ENCODE measurements at places on chromosomes 12 and 14.

GRCh38 chr14:67319142-67319541 is 40.5 kb downstream of the ATP6V1D start:
- no peak for DNase-seq

GRCh38 chr12:3353621-3354020 is 137.4 kb upstream of the PRMT8 start:
- no peak for DNase-seq

GRCh38 chr14:35394326-35395013 is 10.1 kb downstream of the NFKBIA start:
- DNase-seq = no peak

- DNase-seq = no peak
Measured at GRCh38 chr14:68268719-68269118, 449.1 kb downstream of the RAD51B start.

DNA sequence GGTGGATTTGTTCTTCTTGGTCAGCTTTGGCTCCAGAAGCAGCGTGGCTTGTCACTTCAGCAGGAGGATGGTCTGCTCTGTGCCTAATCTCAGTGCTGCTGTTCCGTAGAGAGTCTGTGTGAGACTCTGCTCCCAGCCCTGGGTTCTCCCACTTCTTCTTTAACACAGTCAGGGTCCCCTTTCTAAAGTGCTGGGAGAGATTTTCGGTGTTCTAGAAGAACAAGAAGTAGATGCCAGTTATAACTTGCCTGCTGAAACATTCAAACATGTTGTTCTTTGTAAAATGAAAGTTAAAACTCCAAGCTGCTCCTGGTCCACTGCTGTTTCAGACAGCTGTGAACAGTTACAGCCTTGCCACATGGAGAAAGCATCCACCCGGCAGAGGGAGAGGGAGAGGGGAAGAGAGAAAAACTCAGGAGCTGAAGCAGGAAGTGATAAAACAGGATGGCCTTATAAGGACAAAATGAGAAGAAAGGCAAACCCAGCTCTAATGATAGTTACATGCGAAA is 55.2 kb upstream of the CERS5 start:
- no peak for DNase-seq

DNA sequence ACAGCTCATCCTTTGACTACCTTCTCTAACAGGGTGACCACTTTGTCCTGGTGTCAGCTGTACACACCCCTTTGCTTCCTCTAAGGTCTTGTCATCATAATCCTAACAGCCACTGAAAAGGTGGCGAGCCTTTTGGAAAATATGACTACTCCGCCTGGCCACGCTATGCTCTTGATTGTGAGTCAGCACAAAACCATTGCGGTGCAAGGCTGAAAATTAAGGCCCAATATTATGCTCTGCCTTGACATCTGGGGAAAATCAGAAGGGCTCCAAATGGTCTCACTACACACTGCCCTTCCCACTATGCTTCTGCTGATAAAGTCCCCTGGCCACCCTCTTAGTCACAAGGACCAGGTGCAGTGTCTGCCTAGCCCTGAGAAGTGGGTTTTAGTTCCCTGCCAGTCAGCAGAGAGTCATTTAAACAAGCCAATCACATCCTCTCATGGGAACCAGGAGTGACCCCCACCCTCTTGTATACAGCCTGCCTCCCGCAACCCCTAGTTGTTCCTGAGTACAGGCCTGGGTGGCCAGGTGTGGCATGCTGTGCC is 34.3 kb downstream of the FGD6 start:
- DNase-seq = no peak

- no peak for DNase-seq
Measured at GRCh38 chr12:126083926-126084325, 1018.7 kb downstream of the AACS start.

GRCh38 chr12:116427200-116427930 is 131.8 kb upstream of the MAP1LC3B2 start:
- DNase-seq = no peak

- no peak for DNase-seq
Measured at GRCh38 chr12:116666305-116666673, 71.6 kb downstream of the SPRING1 start.

DNA sequence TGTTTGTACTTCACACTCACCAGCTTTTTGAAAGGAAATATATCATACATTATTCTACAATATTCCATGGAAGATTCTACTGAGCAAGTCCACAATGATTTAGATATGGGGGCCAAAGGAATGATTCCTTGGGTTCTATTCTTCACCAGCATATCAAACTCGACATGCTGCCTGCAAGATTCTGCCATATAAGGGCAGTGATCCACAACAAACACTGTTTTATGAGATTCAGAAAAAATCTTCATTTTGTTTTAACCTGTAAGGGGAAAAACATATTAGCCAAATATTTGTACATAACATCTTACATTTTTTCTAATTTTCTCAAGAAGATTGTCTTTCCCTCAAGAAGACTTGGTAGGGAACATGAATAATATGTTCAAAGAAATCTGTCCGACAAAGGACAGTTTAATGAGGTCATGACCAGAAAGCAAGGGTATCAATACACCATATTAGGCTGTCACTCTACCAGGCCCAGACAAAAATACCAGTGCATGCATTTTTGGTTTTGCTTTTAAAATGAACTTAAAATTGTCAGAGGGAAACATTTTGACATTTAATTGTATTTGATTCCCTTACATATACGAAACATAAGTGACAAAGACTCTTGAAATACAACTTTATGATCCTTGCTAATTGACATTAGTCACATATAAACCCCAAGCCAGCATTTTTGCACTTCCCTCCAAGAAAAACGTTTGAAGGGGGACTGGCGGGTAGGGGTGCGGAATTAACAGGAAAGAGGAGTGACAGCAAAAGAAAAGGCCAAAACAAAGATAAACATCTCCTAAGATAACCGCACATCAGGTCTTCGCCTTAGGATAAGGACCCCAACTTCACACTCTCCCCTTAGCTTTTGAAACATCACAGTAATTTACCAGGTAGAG is 980 bp downstream of the INTS13 start:
- DNase-seq = no peak
